ENCODE measurements at places on chromosomes 3 and 15.

DNA sequence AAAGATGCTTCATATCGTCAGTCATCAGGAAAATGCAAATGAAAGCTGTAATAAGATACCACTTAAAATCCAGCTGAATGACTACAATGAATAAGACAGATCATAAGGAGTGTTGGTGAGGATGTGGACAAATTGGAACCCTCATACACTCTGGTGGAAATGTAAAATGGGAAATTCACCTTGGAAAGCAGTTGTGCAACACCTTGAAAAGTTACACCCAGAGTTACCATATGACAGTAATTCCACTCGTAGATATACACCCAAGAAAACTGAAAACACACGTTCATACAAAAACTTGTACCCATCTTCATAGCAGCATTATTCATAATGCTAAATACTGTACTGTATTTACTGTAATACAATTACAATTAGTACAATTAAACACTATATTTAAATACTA, 2.3 kb downstream of the TTC23 start:
- no peak for DNase-seq

DNA sequence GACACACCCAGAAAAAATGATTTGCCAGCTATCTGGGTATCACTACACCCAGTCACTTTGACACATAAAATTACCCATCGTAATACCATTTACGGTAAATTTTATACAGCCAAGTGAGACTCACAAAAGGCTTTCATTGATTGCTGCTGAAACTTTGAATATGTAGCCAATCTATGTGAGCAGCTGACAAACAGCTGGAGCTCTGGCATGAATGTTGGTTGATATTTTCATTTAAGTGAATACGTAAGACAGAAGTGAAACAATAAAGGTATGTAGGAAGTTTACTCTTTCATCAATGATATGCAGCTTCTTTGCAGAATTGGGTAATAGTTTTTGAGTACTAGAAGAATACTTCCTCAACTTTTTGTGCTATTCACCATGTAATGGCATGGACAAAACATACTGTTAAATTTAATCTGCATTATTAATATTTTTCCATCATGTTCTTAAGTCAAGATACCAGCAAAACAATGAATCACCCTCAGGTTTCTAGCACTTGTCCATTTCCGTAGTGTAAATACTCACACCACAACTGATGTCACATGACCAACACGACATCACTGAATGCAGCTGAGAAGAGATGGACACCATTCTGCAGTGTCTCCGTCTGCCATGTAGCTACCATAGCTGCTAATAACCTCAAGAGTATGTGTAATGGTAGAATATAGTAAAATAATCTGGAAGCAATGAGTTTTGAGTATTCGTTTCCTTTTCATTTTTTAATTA, 205.9 kb upstream of the HES1 start:
- no peak for DNase-seq

DNA sequence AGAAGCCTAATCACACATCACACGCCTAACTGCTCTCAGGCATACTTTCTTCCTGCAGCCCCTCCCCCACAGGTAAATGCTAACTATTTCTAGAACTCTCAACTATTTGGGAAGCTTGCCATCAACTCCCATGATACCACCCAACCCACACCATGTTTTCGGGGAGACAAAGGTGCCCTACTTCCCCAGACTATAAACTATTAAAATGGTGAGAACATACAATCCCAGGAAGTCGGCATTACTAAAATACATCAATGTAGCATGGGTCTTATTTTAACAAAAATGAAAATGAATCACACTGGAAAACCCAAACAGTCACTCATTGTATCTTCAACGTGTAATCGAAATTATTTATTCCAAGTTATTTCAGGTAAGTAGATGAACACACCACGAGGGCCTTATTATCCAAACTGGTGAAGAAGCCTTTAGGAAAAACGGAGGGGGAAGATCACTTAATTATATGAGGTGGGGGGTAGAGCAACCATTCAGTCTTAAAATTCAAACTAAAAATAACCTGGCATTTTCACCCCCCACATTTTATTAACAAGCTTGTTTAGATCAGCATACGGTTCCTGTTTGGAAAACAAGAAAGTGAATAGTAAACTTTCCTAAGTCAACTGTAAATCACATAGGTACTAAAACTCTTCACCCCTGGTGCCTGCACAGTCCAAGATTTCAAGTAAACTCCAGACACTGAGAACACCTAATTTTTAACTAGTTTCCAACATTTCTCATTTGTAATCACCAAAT, 1.9 kb downstream of the TBL1XR1 start:
- DNase-seq, result peak; percentile 22

GRCh38 chr3:46926871-46927717, 49.5 kb downstream of the CCDC12 start:
- no peak for DNase-seq

DNA sequence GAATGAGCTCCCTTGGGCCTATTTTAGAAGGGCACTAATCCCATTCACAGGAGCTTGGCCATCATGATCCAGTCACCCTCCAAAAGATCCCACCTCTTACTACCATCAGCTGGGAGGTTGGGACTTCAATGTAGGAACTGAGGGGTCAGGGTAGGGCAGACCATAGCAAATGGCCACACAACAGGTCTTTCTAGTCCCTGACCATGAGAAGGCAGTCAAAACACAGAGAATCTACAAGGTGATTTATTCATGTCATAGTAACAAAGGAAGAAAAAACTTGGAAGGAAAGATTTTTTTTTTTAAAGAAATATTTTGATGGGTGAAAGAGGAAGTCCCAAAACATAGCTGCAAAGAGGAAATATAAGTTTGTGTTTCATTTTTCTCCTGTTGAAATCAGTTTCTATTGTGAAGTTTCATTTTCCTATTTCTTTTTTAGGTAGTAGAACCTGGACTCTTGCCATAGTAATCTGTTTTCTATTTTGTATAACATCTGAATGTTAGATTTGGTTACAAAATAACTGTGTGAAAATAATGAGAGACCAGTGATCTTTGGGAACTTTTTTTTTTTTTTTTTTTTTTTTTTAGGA, 23.5 kb upstream of the TNFSF10 start:
- DNase-seq, result no peak

DNA sequence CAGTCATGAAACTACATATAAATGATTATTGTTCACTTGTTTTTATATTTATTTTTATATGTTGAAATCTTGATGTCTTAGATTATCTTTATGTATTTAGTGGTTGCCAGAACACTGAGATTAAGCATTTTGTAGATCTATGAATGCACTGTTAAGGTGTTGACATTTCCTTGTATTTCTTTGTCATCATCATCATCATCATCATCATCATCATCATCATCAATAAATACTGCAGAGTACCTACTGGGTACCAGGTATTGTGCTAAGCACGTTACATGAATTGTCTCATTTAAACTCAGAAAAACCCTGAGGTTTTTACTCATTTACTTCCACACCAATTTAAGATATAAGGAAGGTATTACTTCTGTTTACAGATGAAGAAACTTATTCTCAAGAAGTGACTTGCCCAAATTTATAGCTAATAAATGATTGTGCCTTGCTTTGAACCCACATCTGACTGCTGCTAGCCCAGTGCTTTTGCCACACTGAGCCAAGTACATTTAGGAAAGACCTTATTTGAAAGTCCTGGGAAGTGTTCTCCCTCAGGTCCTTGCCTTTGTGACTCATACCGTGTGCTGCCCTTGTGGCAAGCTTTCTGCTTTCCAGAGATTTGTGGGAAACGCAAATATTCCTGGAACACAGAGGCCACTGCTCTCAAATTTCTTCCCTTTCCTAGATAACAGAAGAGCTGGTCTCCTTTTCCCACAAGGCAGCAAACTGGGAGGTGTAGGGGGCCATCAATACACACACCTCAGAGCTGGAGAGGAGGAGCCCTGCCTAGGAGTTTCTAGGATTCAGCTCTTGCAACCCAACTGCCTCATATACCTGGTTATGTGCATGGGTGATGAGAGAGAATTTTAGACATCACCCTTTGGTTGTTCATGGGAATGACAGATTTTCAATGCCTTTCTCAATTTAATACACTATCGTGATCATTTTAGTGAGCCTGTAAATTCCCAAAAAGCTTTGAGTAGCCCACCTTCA, 115.4 kb upstream of the C15orf61 start:
- peak; percentile 66 for DNase-seq

GRCh38 chr3:65901226-65901625, 137.5 kb downstream of the MAGI1 start:
- peak; percentile 38 for DNase-seq

DNA sequence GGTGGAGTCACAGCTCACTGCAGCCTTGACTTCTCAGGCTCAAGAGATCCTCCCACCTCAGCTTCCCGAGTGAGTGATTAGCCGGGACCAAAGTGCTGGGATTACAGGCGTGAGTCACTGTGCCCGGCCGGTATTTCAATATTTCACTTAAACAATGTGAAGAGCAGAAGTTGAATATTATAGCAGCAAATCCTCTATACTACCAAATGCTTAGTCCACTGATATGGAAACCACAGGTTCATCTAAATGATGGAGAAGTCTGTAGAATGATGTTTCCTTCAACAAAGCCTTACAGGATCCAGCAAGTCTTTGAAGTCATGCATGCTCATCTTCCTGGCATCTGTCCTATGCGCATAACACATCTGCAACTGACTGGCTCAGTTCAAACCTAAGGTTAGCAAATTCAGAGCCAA, 20.3 kb upstream of the UACA start:
- peak; percentile 69 for DNase-seq

DNA sequence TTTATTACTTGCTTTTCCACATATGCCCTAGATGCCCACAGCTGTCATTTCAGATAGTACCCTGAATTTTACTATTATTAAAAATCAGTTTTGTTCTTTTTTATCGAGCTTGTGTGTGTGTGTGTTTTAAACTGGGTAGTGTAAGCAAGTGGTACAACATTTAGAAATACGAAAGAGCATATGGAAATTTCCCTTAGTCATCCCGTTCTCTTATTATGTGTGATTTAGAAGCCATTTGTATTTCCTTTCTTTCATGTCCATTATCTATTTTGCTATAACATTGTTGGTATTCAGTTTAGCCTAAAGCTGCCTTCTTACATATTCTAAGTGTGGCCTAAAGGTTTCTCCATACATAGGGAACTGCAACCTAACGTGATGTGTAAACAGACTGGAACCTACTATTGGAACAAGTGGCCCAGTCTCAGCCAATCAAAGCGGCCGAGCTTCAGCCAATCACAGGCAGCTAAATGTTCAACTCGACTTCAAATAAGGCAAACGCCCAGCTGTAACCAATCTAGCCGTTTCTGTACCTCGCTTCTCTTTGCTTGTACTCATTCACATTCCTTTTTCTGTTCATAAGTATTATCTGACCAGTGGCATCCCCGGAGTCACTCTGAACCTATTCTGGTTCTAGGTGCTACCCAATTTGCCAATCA, 14.7 kb upstream of the SYN2 start:
- no peak for DNase-seq

DNA sequence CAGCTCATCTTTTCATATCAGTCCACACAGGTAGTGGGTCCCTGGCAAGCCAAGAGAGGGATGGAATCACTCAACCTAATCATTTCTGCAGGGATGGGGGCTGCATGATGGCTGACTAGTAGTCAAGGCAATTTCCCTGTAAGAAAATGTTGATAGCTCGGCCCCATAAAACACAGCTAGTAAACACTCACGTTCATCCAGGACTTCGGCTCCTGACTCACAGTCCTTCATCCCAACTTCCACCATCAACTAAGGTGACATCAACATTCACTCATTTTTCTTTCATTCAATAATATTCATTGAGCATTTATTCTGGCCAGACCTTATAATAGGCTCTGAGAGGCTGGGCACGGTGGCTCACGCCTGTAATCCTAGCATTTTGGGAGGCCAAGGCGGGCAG, 4.4 kb upstream of the ACAP2 start:
- no peak for DNase-seq

DNA sequence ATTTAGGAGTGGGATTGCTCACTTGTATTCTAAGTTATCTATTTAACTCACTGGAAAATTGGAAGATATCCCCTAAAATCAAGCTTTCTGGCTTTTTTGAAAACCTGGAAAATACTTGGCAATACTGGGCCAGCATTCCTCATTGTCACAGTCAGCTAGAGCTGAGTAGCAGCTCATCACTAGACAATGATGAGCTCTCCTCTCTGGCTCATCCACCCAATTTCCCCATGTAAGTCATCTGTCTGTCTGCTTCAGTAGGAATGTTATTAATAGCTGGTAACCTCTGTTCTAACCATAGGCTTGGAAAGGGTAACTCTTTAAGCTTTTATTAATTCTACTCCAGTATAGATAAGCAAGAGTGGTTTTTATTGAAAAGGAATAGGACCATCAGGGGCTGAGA, 39.7 kb upstream of the PIK3R4 start:
- no peak for DNase-seq

DNA sequence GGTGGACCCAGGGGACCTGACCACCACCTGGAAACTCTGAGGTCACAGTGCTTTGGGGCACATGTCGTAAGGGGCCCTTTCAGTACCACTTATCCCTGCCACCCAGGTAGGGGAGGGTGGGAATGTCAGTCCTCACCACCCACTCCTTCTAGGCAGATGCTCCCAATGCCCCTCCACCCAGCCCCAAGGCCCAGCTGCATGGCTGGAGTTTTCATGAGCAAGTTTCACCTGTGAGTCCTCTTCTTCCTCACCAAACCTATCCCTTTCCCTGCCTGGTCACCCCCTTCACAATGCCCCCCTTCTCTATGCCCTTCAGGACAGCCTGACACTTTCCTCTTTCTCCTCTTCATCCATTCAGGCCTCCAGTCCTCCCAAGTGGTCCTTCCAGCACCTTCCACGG, 9.8 kb downstream of the FAM174B start:
- DNase-seq, result no peak

DNA sequence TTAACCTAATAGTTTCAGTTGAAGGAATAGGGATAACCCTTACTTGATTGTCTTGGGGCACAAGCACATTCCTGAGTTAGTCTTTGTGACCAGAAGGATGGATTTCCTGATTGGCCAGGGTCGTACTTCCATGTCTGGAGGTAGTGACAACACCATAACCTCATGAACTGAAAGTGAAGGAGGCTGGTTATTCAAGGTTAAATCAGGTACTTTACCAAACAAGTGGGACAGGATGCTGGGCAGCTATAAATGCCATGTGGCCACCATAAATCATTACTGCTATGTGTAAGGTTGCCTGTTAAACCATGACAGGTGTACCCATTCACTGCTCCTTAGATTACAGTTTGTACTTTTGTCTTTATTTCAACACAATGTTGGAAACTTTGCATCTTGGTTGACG, 128.3 kb upstream of the SAMMSON start:
- DNase-seq, result no peak

DNA sequence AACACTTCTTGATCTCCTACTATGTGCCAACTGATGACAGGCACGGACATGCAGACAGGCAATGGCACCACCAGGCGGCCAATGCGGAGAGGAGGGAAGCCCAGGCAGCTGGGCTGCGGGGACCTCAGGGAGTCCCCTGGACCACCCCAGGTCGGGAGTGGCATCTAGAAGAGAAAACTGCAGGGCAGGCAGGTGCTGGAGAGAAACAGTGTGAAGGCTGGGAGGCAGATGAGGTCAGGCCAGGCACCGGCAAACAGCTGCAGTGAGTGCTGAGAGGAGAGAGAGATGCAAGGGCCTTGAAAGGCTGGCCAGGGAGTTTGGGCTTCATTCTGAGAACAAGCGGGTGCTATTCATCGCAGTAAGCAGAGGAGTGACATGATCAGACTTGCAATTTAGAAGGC, 29.1 kb downstream of the SLC6A1 start:
- no peak for DNase-seq
